ENCODE measurements at places on chromosomes 7 and 10.
A peak's percentile ranks its signal among the peaks of the same experiment; 100 is the strongest.

GRCh38 chr7:117004899-117005298, 51.6 kb downstream of the ST7 start:
- no peak for DNase-seq

- no peak for DNase-seq
Measured at GRCh38 chr7:50270531-50271018, 33.9 kb upstream of the IKZF1 start.

DNA sequence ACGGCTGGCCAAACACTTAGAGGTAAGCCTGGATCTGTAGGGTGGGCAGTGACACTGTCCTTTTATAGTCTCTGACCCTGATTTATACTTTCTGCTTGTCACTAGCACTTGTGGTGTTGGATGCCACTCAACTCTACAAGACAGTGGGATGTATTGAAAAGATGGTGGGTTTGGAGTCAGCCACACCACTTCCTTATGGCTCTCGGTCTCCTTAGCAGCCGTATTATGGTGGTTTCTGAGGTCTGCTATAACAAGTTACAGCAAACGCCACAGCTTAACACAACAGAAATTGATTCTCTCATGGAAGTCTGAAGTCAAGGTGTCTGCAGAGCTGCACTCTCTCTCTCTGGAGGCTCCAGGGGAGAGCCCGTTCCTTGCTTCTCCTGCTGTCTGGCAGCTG, 14.7 kb downstream of the ITIH2 start:
- DNase-seq: no peak

GRCh38 chr7:28984631-28985030, 26.5 kb upstream of the TRIL start:
- peak; percentile 66 for DNase-seq

GRCh38 chr7:108246227-108246837, 116.2 kb upstream of the LAMB4 start:
- peak; percentile 99 for DNase-seq

DNA sequence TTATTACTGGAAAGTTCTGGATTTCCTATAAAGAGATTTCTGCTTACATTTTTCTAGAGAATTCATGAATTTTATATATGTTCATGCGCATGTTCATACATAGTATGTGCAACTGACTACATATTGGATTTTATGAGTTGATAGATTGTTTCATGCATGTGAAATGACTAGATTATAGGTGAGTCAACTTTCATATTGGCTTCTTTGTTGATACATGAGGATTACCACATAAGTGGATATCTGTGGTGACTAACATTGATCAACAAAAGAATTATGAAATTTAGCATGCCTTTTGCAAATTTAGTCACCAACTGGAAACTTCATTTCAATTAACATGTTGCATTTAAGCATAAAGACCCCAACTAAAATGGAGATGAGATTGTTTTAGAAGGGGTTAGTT, 99.0 kb downstream of the GNAT3 start:
- peak; percentile 97 for DNase-seq

DNA sequence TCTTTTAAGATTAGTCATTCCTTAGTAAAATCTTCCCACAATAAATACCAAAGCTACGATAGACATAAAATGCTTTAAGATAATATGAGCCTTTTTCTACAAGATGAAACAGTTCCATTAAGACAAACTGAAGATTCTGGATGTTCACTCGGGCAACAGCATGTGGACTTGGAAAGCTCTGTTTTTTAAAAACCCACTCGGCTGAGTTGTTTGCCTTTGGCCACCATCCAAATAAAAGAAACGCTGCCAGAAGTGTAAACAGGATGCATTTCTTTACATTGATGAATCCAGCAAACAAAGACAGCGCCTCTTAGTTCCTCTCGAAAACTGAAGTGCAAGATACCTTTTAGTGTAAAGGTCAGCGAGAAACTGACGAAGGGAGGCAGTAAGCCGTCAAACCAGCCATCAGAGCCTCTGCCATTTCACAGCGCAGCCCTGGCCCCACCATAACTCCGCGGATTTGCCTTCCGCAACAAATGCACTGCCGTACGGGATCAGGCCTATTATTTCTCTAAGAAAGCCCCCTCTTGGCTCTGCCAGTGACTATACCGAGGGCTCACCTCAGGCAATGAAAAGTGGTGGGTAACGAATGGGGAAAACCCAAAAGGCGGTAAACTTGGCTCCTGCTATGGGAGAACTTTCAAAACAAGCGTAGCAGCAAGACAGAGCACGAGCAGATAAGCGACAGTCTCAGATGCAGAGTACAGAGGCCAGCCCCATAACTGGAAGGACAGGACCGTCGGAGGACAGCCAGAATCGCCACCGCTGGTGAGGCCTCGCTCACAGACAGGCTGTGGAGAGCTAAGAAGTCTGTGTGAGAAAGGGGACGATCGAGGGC, 41.4 kb downstream of the GNA12 start:
- DNase-seq: peak; percentile 59

- no peak for DNase-seq
Measured at GRCh38 chr10:2425320-2425719, 642.0 kb upstream of the PFKP start.

Data from bronchial epithelial cell (primary cell).